ENCODE measurements at places on chromosomes 5 and 9.

- no peak for DNase-seq
These were observed 47.9 kb downstream of the STK10 start for GRCh38 chr5:172140120-172140519.

DNA sequence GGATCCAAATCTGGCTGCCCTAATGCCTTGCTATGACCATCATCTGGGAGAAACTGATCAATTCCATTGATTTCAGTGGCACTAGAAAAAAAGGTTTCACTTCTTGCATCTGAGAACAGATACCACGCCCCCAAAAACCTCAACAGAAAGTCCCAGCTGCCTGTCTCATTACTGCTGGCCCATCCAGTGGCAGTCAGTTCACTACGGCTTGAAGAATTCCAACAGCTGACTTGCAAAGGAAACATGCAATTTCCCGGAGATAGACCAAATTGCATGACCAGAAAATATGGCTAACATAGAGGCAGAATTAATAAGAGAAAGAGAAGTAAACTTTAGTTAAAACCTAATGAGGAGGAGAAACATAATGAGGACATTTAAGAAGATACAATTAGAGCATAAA, 48.6 kb downstream of the UGCG start:
- DNase-seq: no peak

GRCh38 chr9:6024035-6024554, 8.7 kb upstream of the RANBP6 start:
- peak; percentile 32 for DNase-seq

- DNase-seq: no peak
These were observed 2.2 kb downstream of the PCDHA13 start for GRCh38 chr5:140883927-140884697.

DNA sequence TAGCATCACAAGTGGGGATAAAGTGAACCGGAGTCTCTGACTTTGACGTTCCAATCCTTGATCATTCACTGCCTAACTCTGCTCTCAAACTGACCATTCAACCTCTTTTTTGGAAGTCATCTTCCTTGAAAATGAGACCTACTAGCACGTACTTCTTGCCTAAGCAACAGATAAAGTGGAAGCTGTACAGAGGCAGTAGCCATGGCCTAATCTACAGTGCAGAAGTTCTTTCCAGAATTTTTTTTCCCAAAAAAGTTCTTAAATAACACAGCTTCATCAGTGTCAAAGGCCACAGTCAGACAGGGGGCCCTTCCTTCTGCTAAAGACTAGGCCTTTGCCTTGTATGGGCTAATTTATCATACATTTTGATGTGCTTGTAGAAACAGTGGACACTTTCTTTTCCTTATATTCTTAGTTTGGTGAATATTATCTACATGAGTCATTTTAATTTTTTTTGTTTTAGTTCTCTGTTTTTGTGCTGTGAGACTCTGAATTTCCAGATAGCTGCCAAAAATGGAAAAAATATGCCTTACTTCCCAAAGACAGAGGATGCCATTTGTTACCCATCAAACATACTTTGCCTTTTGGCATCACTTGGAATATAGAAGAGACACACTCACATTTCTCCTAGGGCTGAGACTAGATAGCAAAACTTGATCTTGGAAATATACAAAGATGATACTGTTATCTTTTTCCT, 96.3 kb upstream of the VCAN start:
- no peak for DNase-seq

DNA sequence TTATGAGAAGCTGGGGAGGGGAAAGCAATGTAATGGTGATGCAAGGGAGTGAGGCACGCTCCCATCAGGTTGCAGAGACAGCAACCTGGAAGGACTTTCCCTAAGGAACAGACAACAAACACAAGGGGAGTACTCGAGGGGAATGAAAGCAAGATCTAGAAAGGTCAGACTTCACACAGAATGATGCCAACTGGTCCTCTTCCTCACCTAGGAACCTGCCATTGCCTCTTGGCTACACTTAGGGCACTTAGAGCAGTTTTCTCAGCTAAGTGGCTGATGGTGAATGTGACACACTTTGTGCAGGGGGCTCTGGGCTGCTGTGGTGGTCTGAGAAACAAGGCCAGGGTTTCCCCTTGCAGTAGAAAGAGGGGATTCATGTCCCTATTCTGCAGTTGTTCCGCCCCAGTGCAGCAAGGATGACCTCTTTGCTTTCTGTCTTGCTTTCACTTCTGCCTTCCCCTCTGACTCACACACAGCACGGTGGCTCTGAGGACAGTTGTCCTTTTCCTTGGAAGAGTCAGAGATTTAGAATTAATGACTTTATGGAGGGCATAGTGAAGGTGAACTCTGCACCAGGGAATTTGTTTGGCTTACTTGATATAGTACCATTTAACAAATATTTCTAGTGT, 394.0 kb upstream of the KLF4 start:
- no peak for DNase-seq

DNA sequence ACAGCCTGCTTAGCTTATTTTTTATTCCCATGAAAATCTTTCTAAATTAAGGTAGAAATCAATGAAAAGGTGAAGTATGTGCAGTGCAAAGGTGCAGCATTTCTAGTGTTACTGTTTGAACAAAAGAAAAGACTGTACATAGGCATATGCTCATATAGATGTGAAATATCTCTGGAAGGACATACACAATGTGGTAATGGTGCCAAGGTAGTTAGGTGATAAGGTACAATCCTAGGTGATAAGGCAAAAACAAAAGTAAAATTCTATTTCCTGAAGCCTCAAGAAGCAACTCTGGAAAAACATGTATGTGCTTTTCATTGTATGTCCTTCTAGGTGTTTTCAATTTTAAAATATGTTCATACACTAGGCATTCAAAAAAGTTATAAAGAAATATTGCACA, 139.4 kb upstream of the PTGER4 start:
- no peak for DNase-seq

GRCh38 chr9:37947977-37948376, 44.0 kb upstream of the SLC25A51 start:
- no peak for DNase-seq

GRCh38 chr5:131664929-131665328, 29.9 kb upstream of the RAPGEF6 start:
- no peak for DNase-seq
